ENCODE measurements at places on chromosomes 1 and 21.

GRCh38 chr1:204335085-204335484, 24.6 kb downstream of the PLEKHA6 start:
- no peak for DNase-seq

GRCh38 chr21:14836950-14837349, 227.8 kb downstream of the NRIP1 start:
- DNase-seq = no peak

GRCh38 chr21:31133243-31133830, 95.1 kb upstream of the KRTAP19-8 start:
- no peak for DNase-seq

DNA sequence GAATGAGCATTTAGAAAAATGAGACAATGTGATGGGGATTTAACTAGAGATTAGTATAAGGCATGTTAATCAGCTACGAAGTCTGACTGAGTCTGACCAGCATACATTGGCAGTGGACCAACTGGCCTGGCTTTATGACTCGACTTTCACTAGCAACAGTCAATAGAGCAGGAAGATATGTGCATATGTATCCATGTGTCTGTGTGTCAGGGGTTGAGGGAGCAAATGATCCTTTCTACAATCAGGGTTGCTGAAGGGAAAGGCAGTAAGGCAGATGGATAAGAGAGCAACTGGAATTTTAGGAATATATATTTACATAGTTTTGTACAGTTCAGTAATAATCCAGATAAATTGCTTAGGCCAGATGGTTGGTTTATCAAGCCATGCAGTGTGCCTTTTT, 645.6 kb downstream of the PLA2G4A start:
- no peak for DNase-seq

- DNase-seq = no peak
These were observed 20.4 kb downstream of the KCNH1 start for GRCh38 chr1:211113566-211113965.

DNA sequence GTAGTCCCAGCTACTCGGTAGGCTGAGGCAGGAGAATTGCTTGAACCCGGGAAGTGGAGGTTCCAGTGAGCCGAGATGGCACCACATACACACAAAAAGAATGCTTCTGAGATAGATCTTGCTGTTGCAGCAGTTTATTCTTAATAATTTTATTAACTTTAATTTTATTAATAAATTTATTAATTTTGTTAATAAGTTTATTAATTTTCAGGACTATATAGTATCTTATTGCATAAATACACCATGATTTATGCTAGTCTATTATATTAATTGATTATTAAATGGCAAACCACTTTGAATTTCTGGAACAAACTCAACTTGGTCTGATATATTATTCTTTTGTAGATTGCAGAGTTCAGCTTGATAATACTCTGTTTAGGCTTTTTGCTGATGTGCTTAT, 99.5 kb downstream of the CLIC6 start:
- DNase-seq = no peak
